ENCODE measurements at places on chromosomes 13 and 19. TPM values are rescaled to one million over a fixed set of nuclear protein-coding genes. Genes with fewer than 3 reads are reported as not detected.

ACP5 gene
- 93.3 TPM for polyA plus RNA-seq

ZNF414 gene
- 20.4 TPM for polyA plus RNA-seq

SLC46A3 gene
- 30.0 TPM for polyA plus RNA-seq

ZNF567 gene
- polyA plus RNA-seq = 4.0 TPM

TUBGCP3 gene
- 9.1 TPM for polyA plus RNA-seq

MATK gene
- polyA plus RNA-seq = 4.2 TPM

ZNF146 gene
- polyA plus RNA-seq = 21.0 TPM

ZNF471 gene
- polyA plus RNA-seq = 2.6 TPM

SH2D3A gene
- 12.5 TPM for polyA plus RNA-seq

Measured in kidney (tissue), 22 donors.